ENCODE measurements at places on chromosomes 16 and 17.
A peak's percentile ranks its signal among the peaks of the same experiment; 100 is the strongest.

DNA sequence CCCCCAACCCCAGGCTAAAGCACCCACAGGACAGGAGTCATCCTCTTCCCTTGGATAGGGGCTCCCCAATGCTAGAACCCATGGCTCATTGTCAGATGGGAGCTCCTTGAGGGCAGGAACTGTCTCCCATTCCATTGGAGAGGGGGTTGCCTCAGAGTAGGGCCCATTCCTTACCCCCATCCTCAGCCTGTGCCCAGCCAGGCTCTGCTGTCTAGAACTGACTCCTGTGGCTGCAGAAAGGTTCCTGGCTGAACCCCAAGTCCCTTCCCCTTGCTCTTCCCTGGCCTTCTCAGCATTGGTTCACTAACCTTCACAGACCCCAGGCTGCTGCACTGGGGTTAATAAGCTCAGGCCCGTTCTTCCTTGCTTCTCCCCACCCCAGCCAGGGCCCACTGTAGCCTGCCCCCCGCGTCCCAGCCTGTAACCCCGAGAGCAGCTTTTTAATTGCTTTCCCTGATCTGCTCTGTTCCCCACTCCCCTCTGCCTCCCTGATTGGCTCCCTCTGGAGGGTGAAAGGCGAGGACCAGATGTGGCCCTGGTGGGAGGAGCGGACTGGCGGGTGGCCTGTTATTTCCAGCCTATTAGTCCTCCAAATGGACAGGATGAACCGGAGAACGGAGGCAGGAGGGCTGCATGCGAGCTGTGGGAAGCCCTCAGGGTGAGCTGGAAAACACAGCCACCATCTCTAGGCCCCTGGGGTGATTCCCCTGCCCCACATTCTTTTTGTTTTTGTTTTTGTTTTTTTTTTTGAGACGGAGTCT is 6.0 kb upstream of the GFAP start:
- no peak for DNase-seq

GRCh38 chr16:4660454-4661007 is 32.8 kb upstream of the NUDT16L1 start:
- no peak for DNase-seq

DNA sequence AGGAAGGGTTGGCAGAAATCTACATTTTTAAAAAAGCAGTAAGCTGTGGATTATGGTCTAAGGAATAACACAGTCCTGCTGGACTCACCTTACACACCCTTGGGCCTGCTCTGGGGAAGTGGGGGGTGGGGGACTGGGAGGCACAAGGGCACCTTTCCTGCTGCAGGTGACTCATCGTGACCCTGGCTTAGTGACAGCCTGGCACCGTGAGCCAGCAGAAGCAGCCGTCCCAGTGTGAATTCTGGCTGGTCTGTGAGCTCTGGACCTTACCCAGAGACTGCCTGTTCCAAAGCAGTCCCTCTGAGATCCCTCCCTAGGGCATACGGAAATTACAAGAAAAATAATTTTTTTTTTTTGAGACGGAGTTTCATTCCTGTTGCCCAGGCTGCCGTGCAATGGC is 4.2 kb upstream of the CRK start:
- no peak for DNase-seq

DNA sequence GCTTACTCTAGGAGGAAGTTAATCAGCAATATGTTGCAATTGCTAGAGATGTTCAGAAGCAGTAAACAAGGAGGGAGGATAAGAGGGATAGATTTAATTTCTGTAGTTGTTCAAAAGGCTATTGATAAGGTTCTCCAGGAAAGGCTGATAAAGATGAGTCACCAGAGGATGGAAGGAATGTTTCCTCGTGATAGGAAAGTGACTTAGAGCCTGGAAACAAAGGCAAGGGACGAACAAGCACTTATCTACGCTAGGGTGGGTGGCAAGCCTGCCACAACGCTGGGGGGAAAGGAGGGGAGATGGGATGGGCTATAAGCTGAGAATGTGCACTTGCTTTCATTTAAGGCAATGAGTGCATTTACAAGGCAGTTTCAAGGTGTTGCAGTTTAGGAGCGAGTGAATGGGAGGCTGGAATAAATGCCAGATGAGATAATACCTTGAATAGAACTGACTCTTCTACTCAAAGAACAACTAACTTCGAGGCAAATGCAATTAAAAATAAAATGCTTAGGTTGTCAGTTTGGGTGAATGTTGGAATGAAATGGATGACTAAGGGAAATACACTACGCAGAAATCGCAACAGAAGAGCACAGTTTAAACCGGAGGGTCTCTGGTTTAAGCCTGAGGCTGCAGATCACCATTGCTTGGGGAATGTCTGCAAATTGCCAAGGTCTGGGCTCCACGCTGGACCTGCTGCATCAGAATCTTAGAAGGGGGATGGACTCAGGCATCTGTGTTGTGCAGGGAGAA is 76.0 kb upstream of the RBBP6 start:
- DNase-seq = no peak

GRCh38 chr17:48998587-48999440 is 1.6 kb downstream of the IGF2BP1 start:
- no peak for DNase-seq

GRCh38 chr16:28873543-28874201 is 4.6 kb upstream of the ATP2A1 start:
- DNase-seq = peak; percentile 72

DNA sequence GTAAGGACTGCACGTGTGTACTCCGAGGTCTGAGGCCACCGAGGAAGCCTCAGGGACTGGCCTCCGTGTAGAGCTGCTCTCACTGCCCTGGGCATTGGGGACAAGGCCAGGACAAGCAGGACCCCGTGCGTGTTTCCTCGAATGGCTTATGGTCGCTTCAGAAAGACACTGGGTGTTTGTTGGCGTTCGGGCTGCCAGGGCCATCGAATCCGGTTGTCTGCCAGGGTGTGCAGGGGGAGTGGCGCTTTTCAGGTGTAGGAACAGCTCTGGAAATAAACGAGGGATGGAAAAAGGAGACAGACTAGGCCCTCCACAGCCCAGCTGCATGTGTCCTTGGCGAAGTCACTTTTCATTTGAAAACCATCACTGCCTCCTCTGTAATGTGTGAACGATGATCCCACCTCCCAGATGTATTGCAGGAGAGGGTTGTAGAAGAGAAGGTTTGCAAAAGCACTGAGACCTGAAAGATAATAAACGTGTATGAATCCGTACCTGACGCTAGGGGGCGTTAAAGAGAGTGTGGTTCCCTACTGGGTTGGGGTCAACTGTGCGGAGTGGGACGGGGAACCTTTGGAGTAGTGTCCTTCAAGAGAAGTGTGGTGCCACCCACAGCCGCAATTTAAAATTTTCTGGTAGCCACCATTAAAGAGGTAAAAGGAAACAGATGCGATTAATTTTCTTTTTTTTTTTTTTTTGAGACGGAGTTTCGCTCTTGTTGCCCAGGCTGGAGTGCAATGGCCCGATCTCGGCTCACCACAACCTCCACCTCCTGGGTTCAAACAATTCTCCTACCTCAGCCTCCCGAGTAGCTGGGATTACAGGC is 2.1 kb upstream of the ZSCAN10 start:
- DNase-seq = no peak

- no peak for DNase-seq
Measured at GRCh38 chr16:88061346-88062110, 110.3 kb downstream of the BANP start.

- DNase-seq = no peak
Measured at GRCh38 chr16:20399185-20399584, 5.4 kb downstream of the PDILT start.

DNA sequence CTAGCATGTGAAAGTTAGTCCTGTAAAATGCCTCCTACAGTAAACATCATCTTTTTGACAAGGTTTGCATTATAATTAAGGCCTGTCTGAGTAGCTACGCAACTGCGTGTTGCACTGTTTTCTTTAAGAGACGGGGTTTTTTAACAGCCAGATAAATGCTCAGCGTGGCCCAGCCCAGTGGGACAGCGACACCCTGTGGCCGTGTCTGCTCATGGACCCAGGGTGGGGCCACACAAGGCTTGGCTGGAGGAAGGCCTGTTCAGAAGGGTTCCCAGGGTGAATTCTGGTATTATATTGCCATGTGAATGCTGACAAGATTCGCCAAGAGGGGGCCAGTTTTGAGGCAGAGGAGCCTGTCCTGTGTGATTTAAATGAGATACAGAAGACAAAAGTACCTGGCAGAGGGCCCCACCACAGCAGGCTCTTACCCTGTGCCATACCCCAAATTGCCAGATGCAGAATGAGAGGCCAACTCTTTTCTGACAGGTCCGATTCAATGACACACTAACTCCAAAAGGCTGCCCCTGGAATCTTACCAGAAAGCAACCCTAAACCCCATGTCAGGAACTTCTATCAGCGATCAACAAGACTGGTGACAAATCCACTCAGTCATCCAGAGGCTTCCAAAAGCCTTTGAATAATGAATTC is 65.9 kb upstream of the IRX6 start:
- no peak for DNase-seq

DNA sequence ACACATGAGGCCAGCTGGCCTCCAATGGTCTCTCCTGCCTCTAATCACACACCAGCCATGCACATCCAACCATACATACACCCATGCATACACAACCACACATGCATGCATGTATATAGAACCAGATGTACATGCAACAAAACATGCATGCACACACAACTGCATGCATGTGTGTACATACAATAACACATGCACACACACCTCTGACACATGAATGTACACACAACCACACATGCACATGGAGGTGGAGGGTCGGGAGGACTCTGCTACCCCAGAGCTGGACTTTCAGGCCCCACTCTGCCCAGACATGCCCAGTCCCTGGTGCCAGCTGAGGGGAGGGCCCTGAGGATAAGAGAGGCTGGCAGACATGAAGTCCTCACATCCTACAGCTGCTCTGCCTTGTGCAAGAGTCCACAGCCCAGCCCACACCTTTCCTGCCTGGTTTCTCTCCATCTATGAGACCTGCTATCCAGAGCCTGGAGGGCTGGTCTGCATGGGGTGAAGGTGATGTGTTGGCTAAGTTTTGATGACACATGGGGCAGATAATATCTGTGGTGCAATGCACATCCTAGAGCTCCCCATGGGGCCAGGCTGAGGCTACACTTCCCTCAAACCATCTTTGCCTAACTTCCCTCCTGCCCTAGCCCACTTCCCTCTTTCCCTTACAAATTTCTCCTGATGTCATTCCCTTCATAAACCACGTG is 50.9 kb upstream of the SDK2 start:
- DNase-seq = no peak
